ENCODE measurements at places on chromosomes 6 and 20.
A peak's percentile ranks its signal among the peaks of the same experiment; 100 is the strongest.

DNA sequence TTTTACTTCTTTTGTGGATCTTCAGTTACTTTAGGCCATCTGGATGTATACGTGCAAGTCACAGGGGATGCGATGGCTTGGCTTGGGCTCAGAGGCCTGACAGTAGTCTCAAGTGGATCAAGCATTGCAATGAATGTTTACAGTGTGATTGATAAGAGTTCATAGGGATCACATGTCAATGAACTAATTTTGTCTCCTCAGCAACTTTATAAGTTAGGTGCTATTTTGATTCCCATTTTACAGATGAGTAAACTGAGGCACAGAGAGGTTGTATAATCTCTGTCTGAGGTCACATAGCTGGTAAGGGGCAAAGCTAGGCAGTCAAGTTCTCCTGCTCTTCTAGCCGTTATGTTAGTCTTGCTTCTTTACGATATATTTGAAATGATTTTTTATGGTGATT, 13.5 kb downstream of the MEI4 start:
- DNase-seq: no peak

GRCh38 chr20:4684837-4685413, 36.8 kb upstream of the PRND start:
- no peak for DNase-seq

GRCh38 chr6:133407320-133408100, 166.4 kb downstream of the EYA4 start:
- no peak for DNase-seq

- DNase-seq: peak; percentile 79
Measured at GRCh38 chr6:44002067-44002592, 125.1 kb downstream of the MRPL14 start.

DNA sequence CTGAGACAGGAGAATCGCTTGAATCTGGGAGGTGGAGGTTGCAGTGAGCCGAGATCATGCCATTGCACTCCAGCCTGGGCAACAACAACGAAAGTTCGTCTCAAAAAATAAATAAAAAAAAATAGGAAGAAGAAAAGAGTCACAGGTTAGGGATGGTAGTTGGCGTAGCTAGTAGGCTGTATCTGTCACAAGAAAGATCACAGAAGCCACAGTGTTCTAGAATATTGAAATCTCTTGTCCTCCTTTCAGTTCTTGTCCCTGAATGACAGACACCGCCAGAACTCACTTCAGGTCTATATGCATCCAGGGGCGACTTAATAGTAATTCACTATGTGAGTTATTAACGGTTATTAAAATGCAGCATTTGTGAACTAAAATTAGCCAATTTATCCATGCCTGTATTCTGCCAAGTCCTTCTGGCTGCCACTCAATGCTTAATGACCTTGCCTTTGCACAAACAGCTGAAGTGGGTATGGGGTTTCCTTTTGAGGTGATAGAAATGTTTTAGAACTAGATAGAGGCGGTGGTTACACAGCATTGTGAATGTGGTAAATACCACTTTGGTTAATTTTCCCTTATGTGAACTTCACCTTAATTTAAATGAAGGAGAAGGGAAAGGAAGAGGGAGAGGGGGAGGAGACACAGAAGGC, 41.3 kb upstream of the ZMYND8 start:
- DNase-seq: no peak

DNA sequence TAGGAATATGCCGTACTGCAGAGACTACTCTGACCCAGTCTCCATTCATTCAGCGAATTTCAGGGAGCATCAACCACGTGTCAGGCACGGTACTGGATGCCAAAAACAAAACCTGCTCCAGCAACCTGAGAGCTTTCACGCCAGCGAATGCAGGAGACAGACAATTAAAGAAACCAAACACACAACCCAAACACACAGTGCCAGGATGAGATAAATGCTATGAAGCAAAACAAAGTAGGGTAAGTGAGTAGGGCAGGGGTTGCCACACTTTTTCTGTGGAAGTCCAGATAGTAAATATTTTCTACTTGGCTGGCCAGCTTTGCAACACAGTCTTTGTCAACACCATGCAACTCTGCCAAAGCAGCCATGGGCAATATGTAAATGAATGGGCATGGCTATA, 10.0 kb downstream of the MOCS1 start:
- DNase-seq: no peak

GRCh38 chr6:111912904-111913303, 39.7 kb upstream of the FYN start:
- no peak for DNase-seq

GRCh38 chr6:121319112-121319553, 15.1 kb downstream of the TBC1D32 start:
- DNase-seq: no peak

DNA sequence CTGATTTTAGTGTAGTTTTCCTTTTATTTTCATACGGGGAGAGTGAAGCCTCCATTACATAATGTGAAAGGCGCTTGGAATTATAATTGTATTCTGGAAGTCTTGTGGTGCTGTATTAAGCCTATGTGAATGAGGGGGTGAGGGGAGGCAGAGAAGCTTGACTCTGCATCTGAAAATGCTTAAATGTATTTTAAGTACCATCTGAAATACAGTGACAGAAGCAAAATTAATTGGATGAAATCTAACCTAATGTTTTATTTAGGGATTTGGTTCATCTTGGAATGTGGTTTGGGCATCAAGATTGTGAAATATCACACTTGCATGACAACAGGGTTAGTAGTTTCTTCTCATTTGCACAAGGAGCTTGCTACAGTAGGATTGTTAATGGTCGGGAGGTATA, 41.2 kb downstream of the TMEM200A start:
- no peak for DNase-seq

GRCh38 chr20:5600982-5601381, 149.2 kb upstream of the SHLD1 start:
- no peak for DNase-seq

- peak; percentile 69 for DNase-seq
Measured at GRCh38 chr6:4647414-4648365, 128.5 kb upstream of the CDYL start.

DNA sequence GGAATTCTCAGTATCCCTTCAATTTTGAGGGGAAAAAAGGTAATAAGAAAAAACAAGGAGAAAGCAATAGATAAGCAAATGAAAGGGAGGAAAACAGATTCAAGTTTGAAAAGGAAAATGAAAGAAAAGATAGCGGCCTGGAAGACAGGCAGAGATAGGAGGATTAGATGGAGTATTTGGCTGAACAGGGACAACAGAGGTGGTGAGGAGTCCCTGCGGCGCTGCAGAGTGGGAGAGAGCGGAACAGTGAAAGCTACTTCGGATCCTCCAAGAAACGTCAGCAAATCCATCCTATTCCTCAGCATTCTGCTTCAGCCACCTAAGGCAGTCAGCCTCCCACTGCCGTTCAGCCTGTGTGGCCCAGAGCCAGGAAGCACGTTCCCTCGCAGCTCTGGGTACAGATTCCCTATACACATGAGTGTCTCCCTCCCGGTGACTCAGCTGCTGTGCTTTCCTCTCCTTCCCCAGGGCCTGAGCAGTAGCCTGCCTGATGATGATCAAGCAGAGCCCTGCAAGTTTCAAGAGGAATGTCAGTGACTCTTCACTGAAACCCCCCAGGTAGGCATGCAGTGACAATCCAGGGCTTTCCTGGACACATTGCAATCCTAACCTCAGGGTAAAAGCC, 43.4 kb upstream of the CDYL start:
- DNase-seq: peak; percentile 84

- no peak for DNase-seq
Measured at GRCh38 chr6:1525364-1526038, 84.2 kb upstream of the FOXC1 start.

GRCh38 chr20:53739799-53740785, 146.5 kb upstream of the ZNF217 start:
- DNase-seq: no peak

All from PC-9 (cell line).